Activated CD4-positive, alpha-beta T cell treated with anti-CD3 and anti-CD28 coated beads, Interleukin-2, amount 50 U/mL, for 4 hours (primary cell): ENCODE measurements at places on chromosomes 13 and 19.

- no peak for DNase-seq
Measured at GRCh38 chr19:1141944-1142343, 32.1 kb downstream of the SBNO2 start.

DNA sequence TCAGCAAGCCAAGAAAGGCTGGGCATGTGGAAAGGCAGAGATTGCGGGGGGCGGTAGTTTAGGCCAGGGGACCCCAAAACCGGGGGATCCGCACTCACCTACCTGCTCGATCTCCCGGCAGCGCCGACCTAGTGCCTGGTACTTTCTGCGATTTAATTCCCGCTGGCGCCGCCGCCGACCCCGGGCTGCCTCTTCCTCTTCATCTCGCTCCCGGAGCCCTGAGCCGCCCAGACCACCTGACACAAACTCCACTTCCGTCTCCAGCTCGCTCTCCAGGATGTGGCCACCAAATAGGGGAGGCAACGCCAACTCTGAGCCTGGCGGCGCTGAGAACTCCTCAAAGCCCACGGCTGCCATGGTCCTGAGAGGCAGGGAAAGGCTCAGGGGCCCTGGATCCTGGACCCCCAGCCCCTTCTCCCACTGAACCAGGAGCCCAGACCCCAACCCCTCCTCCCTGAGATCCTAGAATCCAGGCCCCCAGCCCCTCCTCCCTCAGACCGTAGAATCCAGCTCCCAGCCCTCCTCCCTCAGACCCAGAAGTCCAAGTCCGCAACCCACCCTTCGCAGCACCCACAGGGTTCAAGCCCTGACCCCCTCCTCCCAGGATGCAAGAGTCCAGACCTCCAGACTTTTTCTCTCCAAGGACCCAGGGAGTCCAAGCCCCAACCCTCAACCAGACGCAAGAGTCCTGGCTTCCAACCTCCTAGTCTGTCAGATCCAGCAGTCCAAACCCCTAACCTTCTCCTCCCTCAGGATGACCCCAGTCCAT is 933 bp downstream of the TFPT start:
- peak; percentile 17 for DNase-seq

- no peak for DNase-seq
Measured at GRCh38 chr13:51881296-51881695, 19.5 kb downstream of the CCDC70 start.

GRCh38 chr13:67643516-67644055 is 413.4 kb upstream of the PCDH9 start:
- DNase-seq: no peak

DNA sequence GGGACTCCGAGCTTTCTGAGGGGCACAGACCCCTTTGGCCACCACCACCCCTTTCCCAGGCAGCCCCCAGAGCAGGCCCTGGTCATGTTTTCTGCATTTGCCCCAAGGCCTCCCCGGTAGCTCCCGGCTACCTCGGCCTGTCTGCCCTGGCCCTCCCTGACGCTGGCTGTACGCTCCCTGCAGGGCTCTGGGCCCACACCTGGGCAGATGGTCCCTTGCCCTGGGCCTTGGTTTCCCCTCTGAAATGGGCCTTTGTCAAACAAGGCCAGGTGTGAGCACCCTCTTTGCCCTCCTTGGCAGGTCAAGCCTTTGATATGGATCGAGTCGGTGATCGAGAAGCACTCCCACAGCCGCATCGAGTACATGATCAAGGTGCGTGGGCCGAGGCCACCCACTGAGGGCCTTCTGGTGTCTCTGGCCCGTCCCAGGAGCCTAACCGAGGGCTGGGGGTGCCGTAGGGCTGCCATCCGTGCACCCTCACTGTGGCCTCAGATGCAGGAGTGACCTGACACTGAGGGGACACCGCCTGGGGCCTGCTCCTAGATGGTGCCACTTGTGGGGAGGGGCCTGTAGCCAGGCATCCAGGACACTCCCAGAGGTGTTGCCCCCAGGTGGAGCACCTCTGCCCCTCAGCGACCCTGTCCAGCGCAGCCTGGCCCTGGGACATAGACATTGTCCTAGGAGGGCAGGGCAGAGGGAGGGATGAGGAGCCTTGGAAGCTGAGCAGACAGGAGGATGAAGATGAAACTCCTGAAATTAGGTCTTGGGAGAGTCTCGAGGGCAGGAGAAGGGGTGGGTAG is 30.3 kb downstream of the AP1M1 start:
- no peak for DNase-seq

GRCh38 chr19:54916822-54917221 is 10.9 kb downstream of the NCR1 start:
- no peak for DNase-seq

DNA sequence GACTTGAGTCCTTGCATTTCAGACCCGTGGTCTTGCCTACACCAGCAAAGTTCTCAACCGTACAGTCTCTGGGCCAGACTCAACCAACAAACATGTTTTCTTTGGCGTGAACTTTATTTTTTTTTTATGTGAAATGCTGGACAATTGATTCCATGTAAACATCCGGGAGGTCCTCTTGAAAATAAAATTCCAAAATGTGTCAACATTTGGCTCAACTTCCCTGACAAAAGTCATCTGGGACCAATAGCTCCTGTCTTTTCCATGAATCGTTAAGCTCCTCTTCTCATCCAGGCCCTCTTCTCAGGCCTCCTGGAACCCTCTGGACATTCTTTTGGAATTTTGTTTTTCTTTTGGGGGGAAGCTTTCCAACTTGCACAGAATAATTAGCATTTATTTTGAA is 2.7 kb downstream of the ALDH16A1 start:
- no peak for DNase-seq

- DNase-seq: no peak
Measured at GRCh38 chr19:46925548-46925950, 64.8 kb downstream of the ARHGAP35 start.

GRCh38 chr19:4647676-4648644 is 8.6 kb downstream of the TNFAIP8L1 start:
- DNase-seq: no peak

GRCh38 chr13:32902029-32902780 is 114.0 kb upstream of the KL start:
- DNase-seq: no peak

- DNase-seq: no peak
Measured at GRCh38 chr19:48990400-48990799, 2.7 kb downstream of the GYS1 start.

DNA sequence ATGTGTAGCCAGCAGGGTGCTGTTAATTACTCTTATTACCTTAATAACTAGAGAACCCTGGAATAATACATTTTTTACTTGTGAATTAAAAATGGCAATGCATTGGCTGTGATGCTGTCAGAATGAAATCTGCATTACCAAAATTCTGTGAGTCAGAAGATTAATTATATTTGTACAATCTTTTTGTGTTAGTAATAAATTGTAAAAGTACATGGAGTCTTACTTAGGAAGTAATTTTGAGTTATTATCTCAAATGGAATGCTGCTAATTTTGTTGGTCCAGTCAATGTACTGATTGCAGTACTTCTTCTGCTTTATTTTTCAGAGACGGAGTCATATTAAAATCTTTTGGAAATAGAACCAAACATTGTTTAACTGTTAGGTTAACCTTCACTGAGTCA is 152.0 kb upstream of the SLC10A2 start:
- DNase-seq: no peak

DNA sequence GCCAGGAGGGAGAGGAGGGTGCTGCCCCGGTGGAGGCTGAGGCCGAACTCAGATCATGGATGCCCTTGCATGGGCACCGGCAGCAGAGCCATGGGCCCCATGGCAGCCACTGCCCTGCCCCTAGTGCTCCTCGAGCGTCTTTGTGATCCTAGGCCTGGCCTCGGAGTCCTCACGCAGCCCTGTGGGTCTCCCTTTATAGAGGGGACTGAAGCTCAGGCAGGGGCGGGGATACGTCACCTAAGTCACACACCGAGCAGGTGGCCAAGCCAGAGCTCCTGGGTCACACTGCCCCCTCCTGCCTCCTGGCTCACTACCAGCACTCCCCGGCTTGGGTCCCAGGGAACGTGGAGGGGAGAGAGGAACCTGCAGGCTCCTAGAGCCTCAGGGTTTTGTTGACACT is 28.7 kb downstream of the DHX34 start:
- no peak for DNase-seq

- DNase-seq: no peak
Measured at GRCh38 chr13:113666329-113666670, 719 bp upstream of the GRK1 start.

DNA sequence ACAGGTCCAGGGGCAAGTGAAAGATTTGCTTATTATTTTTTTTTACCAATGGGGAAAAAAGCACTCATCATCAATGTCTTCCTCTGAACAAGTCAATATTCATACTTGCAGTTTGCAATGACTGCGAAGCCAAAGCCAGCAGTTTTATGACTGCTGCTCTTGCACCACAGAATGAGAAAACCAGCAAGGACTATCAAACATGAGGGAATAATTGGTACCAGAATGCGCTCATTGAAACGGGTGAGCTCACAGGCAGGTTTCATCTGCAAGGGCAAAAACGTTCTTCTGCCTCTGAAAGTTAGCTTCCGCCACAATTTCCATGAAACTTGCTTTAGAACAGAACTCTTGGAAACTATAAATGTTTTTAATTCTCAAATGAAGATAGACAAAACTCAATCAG is 5.5 kb downstream of the DLEU7 start:
- DNase-seq: no peak

GRCh38 chr19:7303470-7303869 is 9.3 kb upstream of the INSR start:
- no peak for DNase-seq
